ENCODE measurements at places on chromosomes 2 and 18. TPM values are rescaled to one million over a fixed set of nuclear protein-coding genes. Genes with fewer than 3 reads are reported as not detected.

SLC9A4 gene
- not detected for total RNA-seq

DNA sequence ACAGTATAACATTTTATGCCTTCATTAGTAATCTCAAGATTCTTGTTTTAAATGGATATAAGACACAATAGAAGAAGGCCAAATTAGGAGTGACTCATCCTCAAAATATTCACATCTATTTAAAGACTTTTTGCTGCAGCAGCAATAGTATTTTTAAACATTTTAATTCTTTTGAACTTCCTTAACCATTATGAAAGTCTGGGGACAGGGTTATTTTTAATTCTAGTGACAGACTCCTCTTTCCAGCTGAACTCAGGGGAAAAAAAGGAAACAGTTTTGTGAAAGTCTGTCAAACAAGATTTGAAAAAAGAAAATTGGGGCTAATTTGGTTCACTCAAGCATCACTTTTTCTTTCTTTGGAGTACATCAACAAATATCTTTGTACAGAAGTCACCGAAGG is 541.8 kb downstream of the NUP35 start:
- no peak for DNase-seq

EGR4 gene
- total RNA-seq: not detected

- DNase-seq: no peak
Observed at GRCh38 chr2:101130081-101130480, 21.1 kb downstream of the TBC1D8 start.

DNA sequence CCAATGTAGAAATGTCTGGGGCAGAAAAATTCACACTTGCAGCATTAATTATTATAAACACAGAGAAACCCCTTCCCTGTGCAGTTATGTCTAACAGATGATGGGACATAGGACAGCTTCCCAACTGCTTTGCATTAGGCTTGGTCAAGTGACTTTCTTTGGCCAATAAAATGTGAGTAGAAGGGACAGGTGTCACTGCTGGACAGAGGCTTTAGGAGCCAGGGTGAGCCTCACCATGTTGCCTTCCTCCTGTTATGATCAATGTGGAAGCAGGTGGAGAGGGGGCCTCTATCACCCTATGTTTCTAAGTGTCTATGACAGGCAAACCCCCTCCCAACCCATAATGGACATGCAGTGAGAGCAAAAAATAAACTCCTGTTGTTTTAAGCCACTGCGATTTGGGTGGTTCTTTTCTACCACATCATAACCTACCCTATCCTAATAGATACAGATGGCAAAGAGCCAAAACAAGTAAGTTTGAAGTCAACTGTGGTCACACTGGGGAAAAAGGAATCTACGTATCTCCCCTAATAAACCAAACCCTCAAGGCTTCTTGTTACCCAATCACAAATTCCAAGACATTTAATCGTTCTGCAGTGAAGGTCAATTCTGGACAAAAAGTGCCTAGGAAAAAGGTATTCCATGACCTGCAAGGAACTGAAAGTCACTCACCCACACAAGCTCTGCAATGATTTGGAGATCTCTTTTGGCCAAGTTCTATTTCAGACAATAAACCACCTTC is 28.6 kb upstream of the POU3F3 start:
- DNase-seq: no peak

All from left ventricle myocardium superior (tissue), 1 donor.